ENCODE measurements at places on chromosomes 2 and 18.

- peaks cover 6% of the 10 kb centered on the region for H3K27me3 ChIP-seq
- no peaks in the 10 kb centered on the region for H3K4me1 ChIP-seq
- no peak overlapping the region for H3K4me3 ChIP-seq
- DNase-seq: no peak
Measured at GRCh38 chr2:46843316-46843715, 72.3 kb downstream of the MCFD2 start.

- no peak overlapping the region for H3K4me3 ChIP-seq
- H3K27me3 ChIP-seq: no peaks in the 10 kb centered on the region
- H3K27ac ChIP-seq: no peak overlapping the region
- DNase-seq: no peak
- no peaks in the 10 kb centered on the region for H3K36me3 ChIP-seq
- H3K4me1 ChIP-seq: no peaks in the 10 kb centered on the region
Measured at GRCh38 chr2:16821692-16822091, 156.1 kb upstream of the CYRIA start.

DNA sequence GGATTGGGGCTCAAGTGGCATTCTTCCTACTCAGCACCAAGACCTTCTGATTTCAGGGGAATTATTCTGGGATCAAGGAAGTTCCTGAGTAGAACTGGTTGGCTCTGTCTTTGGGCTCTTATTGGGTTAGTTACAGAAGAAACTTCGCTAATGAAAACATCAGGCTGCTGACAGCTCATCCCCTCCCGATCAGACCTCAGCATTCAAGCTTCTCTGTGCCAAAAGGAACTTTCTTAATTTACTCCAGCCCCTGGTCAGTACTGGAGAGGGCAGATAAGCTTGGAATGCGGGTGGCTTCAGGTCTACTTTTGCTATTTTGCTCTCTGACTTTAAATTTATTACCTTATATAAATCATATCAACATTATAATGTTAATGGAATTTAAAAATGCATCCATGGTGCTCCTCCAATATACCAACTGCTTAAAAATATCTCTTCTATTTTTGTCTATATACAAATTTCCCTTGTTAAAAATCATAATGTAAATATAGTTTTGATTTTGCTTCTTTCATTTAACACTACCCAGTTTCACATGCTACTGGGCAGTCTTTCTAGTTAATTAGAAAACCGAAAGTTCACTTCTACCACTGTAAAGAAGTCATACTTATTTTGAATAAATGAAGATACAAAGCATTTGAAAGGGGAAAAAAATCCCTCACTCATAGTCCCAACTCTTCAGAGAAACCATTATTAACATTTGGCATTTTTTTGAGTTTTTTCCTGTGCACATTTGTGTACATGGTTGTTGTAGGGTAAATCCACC, 34.4 kb downstream of the PCARE start:
- no peaks in the 10 kb centered on the region for H3K27me3 ChIP-seq
- no peak for DNase-seq
- no peaks in the 10 kb centered on the region for H3K36me3 ChIP-seq

GRCh38 chr2:42050703-42051542, 3.1 kb downstream of the PKDCC start:
- no peaks in the 10 kb centered on the region for H3K4me1 ChIP-seq
- no peak overlapping the region for H3K27ac ChIP-seq
- H3K4me3 ChIP-seq: no peak overlapping the region
- no peaks in the 10 kb centered on the region for H3K36me3 ChIP-seq
- H3K27me3 ChIP-seq: peaks cover 43% of the 10 kb centered on the region
- DNase-seq: no peak

DNA sequence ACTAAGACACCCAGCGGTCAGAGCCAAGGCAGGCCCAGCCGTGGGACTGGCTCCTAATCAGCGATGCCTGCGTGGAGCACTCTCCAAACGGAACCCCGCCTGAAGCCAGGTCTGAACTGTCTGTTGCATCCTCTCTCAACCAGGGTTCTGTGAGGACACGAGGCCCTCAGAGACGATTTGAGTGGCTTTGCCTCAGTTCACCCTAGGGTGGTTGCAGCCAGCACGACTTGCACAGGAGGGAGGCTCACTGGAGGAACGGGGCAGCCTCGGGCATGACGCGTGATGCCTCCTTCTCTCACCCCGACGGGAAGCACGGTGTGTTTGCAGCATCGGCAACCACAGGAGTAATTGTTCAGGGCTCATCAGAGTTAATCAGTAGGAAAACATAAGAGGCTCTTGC, 336.4 kb downstream of the EIPR1 start:
- H3K27me3 ChIP-seq: no peaks in the 10 kb centered on the region
- H3K4me3 ChIP-seq: no peak overlapping the region
- no peak for DNase-seq
- no peaks in the 10 kb centered on the region for H3K36me3 ChIP-seq
- H3K27ac ChIP-seq: no peak overlapping the region
- H3K4me1 ChIP-seq: no peaks in the 10 kb centered on the region

DNA sequence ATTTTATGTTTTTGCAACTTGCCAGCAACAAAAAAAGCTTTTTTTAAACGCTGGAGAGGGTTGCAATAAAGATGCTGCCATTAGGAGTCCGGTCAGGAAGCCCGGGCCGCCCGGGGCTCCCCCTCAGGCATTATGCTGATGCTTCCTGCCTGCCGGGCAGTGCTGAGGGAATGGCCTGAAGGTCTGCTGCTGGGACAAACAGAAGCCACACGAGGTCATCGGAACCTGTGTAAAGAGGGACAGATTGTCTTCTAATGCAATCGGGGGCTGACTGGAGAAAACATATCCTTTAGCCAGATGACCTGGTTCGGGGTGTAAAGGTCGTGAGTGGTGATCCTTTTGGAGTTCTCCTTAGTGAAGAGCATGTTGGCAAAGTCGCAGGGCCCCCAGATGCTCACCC, 2.3 kb downstream of the IMPA2 start:
- H3K36me3 ChIP-seq: no peaks in the 10 kb centered on the region
- peaks cover 9% of the 10 kb centered on the region for H3K27me3 ChIP-seq
- peaks cover 16% of the 10 kb centered on the region for H3K4me1 ChIP-seq
- H3K27ac ChIP-seq: no peak overlapping the region

DNA sequence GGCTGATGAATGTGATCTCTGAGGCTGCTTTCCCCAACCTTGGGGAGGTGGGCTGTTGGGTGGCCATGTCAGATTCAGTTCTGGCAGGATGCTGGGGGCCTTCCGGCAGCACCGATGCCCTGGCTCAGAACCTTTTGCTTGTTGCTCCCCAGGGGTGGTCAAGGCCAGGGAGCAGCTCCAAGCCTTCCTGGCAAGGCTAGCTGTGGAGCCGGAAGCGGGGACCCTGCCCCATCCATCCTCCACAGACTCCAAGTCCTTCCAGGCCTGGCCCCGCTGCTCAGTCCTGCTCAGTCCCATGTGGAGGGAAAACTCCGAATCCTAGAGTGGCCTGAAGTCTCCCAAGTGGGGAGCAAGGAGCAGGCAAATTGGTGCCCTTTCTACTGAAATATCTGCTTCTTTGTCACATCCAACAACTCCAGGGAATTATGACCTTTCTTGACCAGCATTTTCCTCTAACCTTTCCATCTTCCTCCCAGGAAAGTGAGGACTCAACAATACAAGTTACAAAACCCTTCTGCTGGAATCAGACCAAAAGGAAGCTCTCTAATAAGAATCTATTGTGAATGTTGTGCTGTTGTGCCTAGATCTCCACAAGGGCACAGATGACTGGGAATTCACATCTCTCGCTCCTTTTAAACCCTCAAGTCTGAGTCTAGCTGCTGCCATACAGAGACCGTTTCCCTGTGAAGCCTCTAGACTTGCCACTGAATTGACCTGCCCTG, 134.0 kb downstream of the MCFD2 start:
- no peak overlapping the region for H3K4me3 ChIP-seq
- H3K27me3 ChIP-seq: peaks cover 18% of the 10 kb centered on the region
- no peaks in the 10 kb centered on the region for H3K36me3 ChIP-seq

DNA sequence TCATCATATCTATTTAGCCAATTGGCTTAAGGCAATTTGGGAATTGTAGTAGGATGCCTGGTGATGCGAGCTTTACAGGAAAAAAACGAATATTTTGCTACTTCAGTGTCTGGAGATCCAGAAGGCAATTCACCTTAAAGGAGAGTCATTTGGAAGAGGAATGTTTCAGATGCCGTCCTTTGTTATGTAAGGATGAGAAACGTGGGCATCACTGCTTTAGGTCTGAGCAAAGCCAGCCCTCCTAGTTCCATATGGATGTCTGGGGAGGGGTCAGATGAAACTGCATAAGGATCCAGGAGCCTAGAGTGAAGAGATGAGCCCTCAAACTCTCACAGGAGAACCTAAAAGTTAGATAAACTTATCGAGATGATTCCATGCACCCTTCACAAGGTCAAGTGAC, 30.9 kb upstream of the DOCK10 start:
- H3K4me3 ChIP-seq: no peak overlapping the region
- no peak for DNase-seq
- no peak overlapping the region for H3K27ac ChIP-seq
- no peaks in the 10 kb centered on the region for H3K4me1 ChIP-seq
- H3K27me3 ChIP-seq: peaks cover 37% of the 10 kb centered on the region

DNA sequence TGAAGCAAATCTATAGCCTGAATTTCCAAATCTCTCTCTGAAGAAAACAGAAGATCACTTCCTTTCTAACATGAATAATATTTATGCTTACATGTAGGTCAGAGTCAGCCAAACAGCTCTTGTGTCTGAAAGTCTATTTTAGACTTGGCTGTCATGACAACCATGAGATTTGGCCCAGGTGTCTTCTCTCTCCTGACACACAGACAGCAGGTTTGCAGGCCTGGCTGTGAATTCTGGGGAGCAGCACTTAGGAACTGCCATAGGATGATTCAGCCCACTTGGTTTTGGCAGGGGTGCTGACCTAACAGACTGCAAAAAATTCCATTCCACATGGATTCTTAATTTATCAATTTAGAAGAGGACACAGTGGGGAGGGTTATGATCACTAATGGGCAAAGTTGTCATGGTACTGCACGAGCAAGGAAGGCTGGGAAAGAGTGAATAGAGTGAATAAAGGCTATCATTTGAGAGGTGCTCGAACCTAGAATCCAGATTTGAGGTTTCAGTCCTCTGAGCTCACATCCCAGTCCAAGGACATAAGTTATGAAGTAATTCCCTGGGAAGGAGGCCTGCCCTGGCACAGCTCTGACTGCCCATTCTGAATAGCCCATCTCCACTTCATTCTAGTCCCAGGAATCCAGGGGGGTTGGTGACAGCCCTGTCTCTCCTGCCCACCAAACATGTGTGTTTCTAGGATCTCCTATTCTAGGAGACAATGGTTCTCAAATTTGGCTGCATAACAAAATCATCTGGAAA, 453.9 kb upstream of the TRIB2 start:
- no peak overlapping the region for H3K4me3 ChIP-seq
- peaks cover 16% of the 10 kb centered on the region for H3K27me3 ChIP-seq
- peaks cover 11% of the 10 kb centered on the region for H3K4me1 ChIP-seq

DNA sequence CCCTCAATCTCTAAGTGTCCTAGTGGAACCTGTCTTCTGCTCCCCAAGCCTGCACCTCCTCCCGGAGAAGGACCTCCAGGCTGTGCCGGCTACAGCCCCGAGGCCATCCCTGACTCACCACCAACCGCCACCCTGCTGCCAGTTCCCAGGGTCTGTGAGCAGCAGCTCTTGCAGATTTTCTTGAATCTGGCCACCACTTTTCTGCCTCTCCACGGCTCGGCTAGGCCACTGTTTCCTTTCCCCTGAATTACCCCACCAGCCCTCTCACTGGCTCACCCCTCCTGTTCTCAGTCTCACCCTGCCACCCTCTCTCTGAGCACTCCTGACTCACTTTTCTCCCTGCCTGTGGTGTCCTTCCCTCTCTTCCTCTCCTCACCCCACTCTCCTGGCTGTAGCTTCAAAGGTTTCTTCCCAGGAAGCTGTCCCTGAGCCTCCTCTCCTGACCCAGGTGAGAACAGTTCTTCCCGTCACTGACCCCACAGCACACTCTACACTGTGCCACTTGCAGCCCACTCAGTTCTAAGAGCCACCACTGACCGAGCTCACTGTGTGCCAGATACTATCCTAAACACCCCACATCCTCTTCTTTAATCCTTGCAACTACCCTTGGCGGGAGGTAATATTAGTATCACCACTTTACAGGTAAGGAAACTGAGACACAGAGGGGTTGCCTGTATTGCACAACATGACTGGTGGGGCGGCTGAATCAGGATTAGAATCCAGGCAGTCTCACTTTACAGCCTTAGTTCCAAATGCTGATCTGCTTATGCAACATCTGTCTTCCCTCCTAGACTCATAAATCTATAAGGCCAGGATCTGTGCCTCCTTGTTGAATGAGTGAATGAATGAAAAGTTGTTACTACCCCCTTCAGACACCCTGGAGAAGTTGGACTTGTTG, 111.6 kb downstream of the SMAD7 start:
- no peak for DNase-seq
- no peaks in the 10 kb centered on the region for H3K27me3 ChIP-seq
- peak overlapping the region; percentile 54 for H3K27ac ChIP-seq
- no peak overlapping the region for H3K4me3 ChIP-seq

GRCh38 chr2:199543606-199544172, 86.0 kb upstream of the SATB2 start:
- H3K27me3 ChIP-seq: no peaks in the 10 kb centered on the region
- DNase-seq: no peak
- H3K4me1 ChIP-seq: no peaks in the 10 kb centered on the region
- no peaks in the 10 kb centered on the region for H3K36me3 ChIP-seq
- H3K27ac ChIP-seq: no peak overlapping the region

DNA sequence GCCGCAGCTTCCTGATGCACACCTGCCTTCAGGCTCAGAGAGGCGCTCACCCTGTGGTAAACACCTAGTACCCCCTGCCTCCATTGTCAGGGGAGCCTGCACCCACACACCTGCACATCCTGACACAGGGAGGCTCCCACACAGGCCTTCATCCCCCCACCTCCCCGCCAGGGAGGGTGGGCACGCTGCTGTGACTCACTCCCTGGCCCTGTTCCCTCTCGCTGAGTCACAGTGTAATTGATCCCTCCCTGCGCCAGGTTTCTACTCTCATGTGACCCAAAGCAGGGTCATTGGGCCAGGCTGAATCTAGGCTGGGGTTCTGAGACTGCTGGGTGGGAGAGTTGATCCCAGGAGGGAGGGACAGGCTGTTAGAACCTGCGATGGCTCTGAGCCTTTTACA, 8.5 kb upstream of the CELF4 start:
- H3K27ac ChIP-seq: no peak overlapping the region
- H3K4me1 ChIP-seq: no peaks in the 10 kb centered on the region
- peaks cover 10% of the 10 kb centered on the region for H3K27me3 ChIP-seq
- DNase-seq: no peak
- no peak overlapping the region for H3K4me3 ChIP-seq
- H3K36me3 ChIP-seq: no peaks in the 10 kb centered on the region

DNA sequence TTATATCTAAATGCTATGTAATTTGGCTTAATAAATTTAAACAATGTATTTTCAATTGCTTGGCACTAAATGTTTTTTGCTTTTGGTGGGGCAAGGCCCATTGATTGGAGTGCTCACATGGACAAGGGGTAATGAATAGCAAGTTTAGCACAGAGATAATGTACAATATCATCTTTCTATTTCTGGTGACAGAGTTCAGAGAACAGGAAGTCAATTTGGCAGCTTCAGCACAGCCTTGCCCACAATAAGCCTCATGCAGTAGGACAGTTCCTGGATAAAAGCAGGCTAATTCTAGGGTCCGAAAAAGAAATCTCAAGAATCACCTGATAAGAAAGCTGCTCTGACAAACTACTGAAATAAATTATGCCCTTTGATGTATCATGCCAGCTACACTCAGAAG, 443.9 kb upstream of the FSHR start:
- H3K4me3 ChIP-seq: no peak overlapping the region
- no peak for DNase-seq
- H3K27me3 ChIP-seq: no peaks in the 10 kb centered on the region
- no peaks in the 10 kb centered on the region for H3K4me1 ChIP-seq

GRCh38 chr18:77401173-77401572, 151.5 kb downstream of the GALR1 start:
- no peak for DNase-seq
- no peak overlapping the region for H3K27ac ChIP-seq
- H3K27me3 ChIP-seq: no peaks in the 10 kb centered on the region
- H3K4me3 ChIP-seq: no peak overlapping the region

Measured in activated T-helper 2 cell treated with anti-CD3 and anti-CD28 coated beads, Interferon-gamma antibody, Interleukin-2, Interleukin-4, amounts not matched to agents 10 μg/mL and 5 μg/mL and 100 μg/mL, durations not matched to agents 14 hours and 24 hours and 36 hours (primary cell).